ENCODE measurements at places on chromosomes 7 and 10. TPM values are rescaled to one million over a fixed set of nuclear protein-coding genes. Genes with fewer than 3 reads are reported as not detected.

NPSR1 gene
- polyA plus RNA-seq, result not detected

SRRM3 gene
- not detected for polyA plus RNA-seq

PDK4 gene
- polyA plus RNA-seq, result 0.21 TPM

COL26A1 gene
- not detected for polyA plus RNA-seq

PCLO gene
- not detected for polyA plus RNA-seq

NEUROD6 gene
- not detected for polyA plus RNA-seq

C1QL3 gene
- 0.49 TPM for polyA plus RNA-seq

CASTOR2 gene
- 2.0 TPM for polyA plus RNA-seq

CYP3A4 gene
- polyA plus RNA-seq, result not detected

TMEM213 gene
- polyA plus RNA-seq, result 0.74 TPM

NKX2-3 gene
- not detected for polyA plus RNA-seq

ADAMTS14 gene
- polyA plus RNA-seq, result 0.56 TPM

Data from immature natural killer cell (primary cell).